NCI-H460 (cell line): ENCODE measurements at places on chromosomes 2 and 18.

DNA sequence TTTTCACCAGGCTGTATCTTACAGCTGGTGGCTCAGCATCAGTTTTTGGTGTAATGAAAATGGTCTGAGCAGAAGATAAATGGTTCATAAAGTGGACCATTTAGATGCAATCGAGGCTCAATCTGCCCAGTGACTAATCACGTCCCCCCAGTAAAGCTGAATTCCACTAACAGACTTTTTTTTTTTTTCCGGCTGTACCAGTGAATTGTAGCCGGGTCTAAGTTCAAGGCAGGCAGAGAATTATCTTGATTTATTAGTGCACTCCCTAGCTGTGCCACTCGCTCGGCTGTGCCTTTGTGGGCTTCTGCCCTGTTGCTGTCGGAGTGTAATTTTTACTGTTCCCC, 215.1 kb upstream of the POU3F3 start:
- DNase-seq = no peak

- DNase-seq = no peak
Observed at GRCh38 chr2:240780023-240780700, 39.9 kb downstream of the KIF1A start.

GRCh38 chr2:84906108-84906899, 848 bp downstream of the TMSB10 start:
- no peak for DNase-seq

GRCh38 chr18:61833387-61833786, 59.4 kb downstream of the RNF152 start:
- DNase-seq = no peak

DNA sequence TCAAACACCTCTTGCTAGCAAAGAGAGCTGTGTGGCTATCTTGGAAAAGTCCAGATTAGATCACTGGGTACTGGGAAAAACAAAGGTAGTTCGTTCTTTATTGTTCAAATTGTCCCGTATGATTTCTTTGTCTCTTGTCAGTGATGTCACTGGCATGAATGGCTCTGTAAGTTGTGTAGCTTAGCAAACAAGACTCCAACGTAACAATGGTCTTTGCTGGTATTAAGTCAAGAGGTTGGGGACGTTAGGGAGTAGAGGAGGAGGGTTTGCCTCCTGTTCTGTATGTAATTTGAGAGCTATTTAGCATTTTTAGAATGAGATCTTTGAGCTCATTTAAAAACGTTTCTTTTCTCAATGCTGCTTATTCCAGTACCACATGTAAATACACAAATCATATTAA, 216.5 kb upstream of the SP5 start:
- DNase-seq = no peak

DNA sequence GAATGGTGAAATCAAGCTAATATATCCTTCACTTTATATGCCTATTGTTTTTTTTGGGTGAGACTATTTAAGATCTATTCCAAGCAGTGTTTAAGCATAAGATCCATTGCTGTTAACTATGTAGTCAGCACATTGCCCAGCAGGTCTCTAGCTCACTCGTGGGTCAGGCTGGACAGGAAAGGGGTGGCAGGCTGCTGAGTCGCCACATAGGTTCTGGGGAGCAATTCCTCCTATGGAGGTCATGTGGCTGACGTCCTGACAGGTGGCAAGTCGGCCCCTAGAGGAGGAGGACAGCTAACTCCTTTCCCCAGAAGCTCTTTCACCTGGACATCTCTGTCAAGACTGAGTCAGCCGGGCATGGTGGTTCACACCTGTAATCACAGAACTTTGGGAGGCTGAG, 13.9 kb upstream of the RAB31 start:
- DNase-seq = no peak

DNA sequence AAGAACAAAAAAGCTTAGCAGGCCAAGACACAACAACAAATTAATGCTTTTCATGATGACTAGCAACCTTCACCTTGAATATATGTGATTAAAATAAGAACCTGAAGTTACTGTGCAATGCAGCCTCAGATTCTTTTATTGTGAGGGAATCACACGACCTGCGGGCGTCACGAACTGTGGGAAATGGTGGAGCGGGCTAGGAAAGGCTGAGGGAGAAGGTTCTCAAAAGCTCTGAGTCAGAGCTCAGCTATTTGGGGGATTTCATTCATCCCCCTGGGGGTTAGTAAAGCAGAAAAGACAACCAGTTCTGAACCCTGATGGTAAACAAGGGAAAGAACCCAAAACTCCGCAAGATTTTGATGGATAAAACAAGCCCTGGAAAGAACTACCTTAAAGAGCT, 89.3 kb upstream of the NCKAP5 start:
- no peak for DNase-seq

- DNase-seq = no peak
Observed at GRCh38 chr18:40019797-40020392, 1935.1 kb upstream of the PIK3C3 start.

DNA sequence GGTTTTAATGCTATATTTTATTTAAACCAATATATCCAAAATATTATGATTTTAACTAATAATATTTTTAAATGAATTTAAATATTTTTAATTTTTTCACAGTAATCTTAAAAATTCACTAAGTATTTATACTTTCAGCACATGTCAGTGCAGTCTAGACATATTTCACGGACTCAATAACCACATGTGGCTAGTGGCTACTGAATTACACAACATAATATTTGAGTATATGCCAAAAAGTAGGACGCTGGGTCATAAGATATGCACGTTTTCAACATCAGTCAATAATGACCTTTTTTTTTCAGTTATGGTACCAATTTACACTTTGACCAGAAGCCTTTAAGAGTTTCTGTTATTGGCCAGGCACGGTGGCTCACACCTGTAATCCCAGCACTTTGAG, 117.7 kb downstream of the GFPT1 start:
- no peak for DNase-seq

- no peak for DNase-seq
Observed at GRCh38 chr2:42590176-42590575, 21.7 kb downstream of the MTA3 start.

- DNase-seq = no peak
Observed at GRCh38 chr2:149815941-149816340, 228.4 kb upstream of the MMADHC start.

DNA sequence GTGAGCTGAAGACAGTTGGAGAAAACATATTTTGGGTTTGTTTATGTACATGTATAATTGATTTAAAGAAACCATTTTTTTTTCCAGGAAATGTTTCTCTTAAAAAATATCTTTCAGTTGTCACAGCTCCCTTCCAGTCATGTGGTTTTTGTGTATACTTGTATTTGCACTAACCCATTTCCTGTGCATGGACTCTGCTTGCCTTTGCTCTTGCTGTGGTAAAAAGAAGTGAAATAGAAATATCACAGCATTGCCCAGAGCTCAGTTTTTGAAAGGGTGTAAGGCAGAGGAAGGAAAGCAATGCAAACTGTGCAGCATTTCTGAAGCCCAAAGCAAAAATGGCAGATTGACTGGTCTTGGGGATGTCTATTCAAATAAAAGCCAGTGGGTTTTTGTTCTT, 10.4 kb upstream of the DOCK10 start:
- no peak for DNase-seq

DNA sequence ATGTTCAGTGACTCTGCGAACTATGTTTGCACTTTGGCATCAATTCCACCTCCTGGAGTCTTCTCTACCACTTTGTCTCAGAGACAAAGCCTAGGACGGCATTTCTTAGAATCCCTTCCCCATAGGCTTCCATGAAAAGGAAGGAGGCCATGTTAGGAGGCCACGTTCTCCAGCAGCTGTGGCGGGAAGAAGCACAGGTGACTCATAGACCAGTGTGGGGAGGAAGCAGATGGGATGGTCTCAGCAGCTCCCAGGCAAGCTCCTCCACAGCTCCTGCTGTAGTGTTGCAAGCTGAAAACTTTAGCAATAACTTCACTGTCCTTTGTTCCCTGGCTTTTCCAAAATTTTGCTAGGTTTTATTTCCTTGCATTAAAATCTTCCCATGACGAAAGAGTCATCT, 781.3 kb upstream of the ID2 start:
- no peak for DNase-seq

- no peak for DNase-seq
Observed at GRCh38 chr2:94987074-94988020, 38.2 kb upstream of the MAL start.

DNA sequence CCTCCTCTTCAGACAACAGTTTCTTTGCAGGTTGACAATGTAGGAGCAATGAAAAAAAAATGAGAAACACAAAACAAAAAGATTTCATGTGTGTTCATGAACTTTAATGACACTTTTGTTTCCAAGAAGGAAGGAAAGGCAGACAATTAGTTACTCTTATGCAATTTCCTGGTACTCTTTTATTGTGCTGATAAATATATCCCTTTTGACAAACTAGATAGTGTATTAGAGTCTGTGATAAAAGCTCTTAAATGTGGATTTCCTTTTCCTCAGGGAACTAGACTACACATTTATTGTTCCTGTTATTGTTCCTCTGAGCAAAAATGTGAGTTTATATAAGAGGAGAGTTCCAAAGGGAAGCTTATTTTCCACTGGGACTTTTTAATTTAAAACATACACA, 188.7 kb upstream of the NRXN1 start:
- DNase-seq = no peak

DNA sequence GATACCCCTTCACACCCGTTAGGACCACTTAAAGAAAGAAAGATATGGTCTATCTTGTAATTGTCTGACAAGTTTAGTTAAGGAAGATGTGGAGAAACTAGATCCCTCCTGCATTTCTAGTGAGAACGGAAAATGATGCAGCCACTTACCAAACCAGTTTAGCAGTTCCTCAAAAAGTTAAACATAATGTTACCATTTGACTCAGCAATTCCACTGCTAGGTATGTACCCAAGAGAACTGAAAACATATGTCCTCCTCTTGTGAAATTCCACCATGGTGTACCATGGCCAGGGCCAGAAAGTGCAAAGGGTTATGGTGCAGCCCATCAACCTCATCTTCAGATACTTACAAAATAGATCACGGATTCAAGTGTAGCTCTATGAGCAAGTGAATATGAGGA, 79.0 kb upstream of the ID2 start:
- no peak for DNase-seq

- DNase-seq = no peak
Observed at GRCh38 chr18:59400407-59400806, 41.3 kb upstream of the LMAN1 start.

- no peak for DNase-seq
Observed at GRCh38 chr2:20186078-20186854, 38.7 kb downstream of the SDC1 start.

DNA sequence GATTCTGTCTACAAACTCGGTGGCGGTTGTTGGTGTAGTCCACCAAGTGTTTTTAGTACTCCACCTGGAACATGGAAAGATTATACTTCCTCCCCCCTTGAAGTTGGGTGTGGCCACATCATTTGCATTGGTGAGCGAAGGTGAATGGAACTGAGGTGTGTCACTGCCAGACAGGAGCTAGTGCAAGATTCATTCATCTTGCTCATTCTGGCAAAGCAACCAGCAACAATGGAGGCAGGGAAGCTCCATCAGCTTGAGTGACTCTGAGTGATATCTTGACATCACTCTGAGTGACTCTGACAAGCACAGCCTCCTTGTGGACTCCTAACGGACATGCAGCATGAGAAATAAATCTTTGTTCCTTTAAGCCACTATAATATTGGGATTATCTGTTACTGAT, 54.7 kb upstream of the SLC1A4 start:
- no peak for DNase-seq

GRCh38 chr2:161650116-161651015, 26.1 kb downstream of the SLC4A10 start:
- no peak for DNase-seq

DNA sequence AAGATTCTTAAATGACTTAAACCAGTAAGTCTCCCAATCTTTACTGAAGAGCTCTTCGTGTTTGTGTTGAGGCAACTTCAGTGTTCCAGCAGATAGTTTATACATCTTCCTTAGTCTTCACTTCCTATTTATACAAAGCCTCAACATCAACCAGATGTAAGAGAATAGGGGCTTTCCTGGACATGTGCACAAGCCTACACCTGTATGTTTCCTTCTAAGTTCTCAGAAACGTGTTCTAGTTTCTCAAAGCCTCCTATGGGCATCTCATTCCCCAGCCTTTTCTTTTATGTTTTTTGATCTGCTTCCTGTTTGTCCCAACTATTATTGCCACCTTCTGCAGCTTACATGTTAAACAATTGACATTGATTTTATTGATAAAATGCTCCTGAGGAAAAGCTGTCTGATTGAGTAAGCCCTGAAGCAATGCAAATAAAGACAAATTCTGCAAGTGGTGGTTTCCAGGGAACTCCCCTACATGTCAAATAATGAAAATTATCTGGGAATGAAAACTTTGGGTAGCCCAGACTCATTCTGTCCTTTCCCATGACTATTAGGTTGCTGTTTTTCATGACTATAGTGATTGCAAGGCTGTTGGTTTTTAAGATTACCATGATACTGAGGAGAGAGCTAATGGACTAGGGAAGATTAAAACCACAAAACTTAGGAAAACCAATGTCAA, 663.3 kb upstream of the ACVR2A start:
- no peak for DNase-seq

DNA sequence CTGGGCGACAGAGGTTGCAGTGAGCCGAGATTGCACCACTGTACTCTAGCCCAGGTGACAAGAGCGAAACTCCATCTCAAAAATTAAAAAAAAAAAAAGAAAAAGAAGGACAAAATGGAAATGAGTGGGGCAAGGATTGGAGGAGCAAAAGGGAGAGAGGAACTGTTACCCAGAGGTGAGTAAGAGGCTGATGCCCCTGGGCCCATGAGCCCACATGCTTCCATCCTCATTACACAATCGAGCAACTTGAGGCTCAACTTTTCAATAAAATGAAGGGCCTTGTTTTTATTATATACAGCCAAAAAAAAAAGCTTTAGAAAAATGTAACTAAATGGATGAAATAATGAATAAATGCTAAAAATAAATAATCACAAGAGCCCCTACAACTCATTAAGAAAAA, 91.7 kb upstream of the YWHAQ start:
- DNase-seq = no peak

DNA sequence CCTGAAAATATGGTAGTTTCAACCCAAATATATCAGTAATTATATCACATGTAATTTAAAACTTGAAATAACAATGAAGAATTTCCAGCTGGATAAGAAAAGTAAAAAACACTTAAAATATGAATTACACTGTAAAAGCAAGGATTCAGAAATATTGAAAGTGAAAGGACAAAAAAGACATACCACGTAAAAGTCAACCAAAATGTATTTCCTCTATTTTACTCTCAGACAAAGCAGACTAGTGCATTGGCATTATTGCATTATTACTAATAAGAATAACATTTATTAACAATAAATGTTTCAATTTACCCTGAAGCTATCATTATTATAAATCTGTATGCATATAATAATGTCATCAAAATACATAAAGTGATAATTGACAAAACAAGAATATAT, 445.1 kb upstream of the TRIB2 start:
- DNase-seq = no peak

DNA sequence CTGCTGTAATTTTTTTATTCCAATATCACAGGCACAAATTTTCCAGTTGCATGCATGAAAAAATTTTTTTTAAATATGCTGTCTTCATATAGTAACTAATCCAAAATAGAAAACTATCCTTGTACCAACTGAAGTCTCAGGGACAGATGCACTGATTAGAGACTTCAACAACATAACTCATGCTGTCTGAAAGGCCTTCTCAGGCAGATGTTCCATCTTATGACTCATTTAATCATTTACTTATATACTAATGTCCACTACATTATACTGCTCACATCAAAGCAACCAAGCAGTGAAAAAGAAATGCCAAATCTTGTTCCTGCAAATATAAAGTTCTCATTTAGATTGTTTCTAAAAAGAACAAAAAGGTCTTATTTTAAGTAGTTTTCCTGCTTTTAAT, 53.1 kb downstream of the OLA1 start:
- no peak for DNase-seq

- DNase-seq = no peak
Observed at GRCh38 chr18:3016585-3017297, 3.8 kb upstream of the LPIN2 start.
